ENCODE measurements at places on chromosomes 12 and 14.

GRCh38 chr14:100983710-100984109 lies 80.2 kb upstream of the RTL1 start:
- DNase-seq, result no peak

DNA sequence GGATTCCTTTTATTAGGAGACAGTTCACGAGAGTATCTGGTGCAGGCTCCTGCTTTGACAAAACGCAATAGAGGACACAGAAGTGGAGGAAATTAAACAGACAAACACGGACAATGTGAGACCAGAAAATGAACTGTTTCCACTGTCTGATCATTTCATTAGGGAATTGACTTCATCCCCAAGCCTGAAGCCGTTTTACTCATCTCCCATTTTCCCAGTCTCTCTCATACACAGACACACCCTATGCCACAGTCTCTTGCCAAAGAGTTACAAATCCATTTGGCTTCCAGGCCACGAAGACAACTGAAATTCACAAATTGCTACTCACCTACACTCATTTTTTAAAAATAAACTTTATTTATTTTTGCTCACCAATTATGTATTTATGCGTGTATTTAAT lies 1087.8 kb upstream of the TMEM132C start:
- no peak for DNase-seq

- DNase-seq, result no peak
These were observed 297.0 kb downstream of the SSPN start for GRCh38 chr12:26492406-26492805.

- DNase-seq, result no peak
These were observed 246.4 kb downstream of the EGLN3 start for GRCh38 chr14:33704481-33704880.

- no peak for DNase-seq
These were observed 6.3 kb downstream of the ZFP36L1 start for GRCh38 chr14:68786491-68787091.

- DNase-seq, result no peak
These were observed 1.6 kb upstream of the HOXC12 start for GRCh38 chr12:53952871-53953734.

GRCh38 chr14:59419303-59419702 lies 45.9 kb downstream of the GPR135 start:
- DNase-seq, result no peak

- no peak for DNase-seq
These were observed 356 bp downstream of the OR4Q2 start for GRCh38 chr14:20002319-20002718.
